Skeletal muscle tissue (tissue), 5 donors: ENCODE measurements at places on chromosomes 6 and 20. TPM values are rescaled to one million over a fixed set of nuclear protein-coding genes. Genes with fewer than 3 reads are reported as not detected.

FERMT1 gene
- not detected for total RNA-seq

OVOL2 gene
- not detected for total RNA-seq

GRIK2 gene
- total RNA-seq = 3.7 TPM

GPSM3 gene
- total RNA-seq = 1.6 TPM

APCDD1L gene
- total RNA-seq = 4.2 TPM

C20orf202 gene
- 0.52 TPM for total RNA-seq

CAPN11 gene
- total RNA-seq = 0.52 TPM

GPR6 gene
- not detected for total RNA-seq

POU3F2 gene
- 0.52 TPM for total RNA-seq

LY6G6C gene
- not detected for total RNA-seq

PROKR2 gene
- not detected for total RNA-seq

JPH2 gene
- 85.1 TPM for total RNA-seq

AVP gene
- not detected for total RNA-seq

ARFGEF3 gene
- total RNA-seq = 1.0 TPM

BHLHE23 gene
- not detected for total RNA-seq

BMP6 gene
- total RNA-seq = 2.1 TPM

VGLL2 gene
- 17.7 TPM for total RNA-seq

KHDC1 gene
- 2.6 TPM for total RNA-seq

TEAD3 gene
- 6.8 TPM for total RNA-seq

DDO gene
- 4.7 TPM for total RNA-seq

ZC3H12D gene
- total RNA-seq = 1.0 TPM

SLC35D3 gene
- total RNA-seq = not detected

PNPLA1 gene
- not detected for total RNA-seq

DEFB110 gene
- not detected for total RNA-seq

SLC26A8 gene
- under 0.01 TPM for total RNA-seq

ASIP gene
- total RNA-seq = 1.0 TPM

RBPJL gene
- not detected for total RNA-seq

LAMA4 gene
- total RNA-seq = 248 TPM

CCN6 gene
- not detected for total RNA-seq

GJA10 gene
- total RNA-seq = not detected

SLC12A5 gene
- not detected for total RNA-seq

ZC2HC1B gene
- total RNA-seq = not detected

PDE7B gene
- total RNA-seq = 13.6 TPM

SLC22A23 gene
- total RNA-seq = 2.6 TPM

SAMD3 gene
- 8.9 TPM for total RNA-seq

CCN2 gene
- 29.7 TPM for total RNA-seq

RSPO4 gene
- total RNA-seq = not detected

HCK gene
- total RNA-seq = 8.4 TPM

KCNB1 gene
- total RNA-seq = 2.1 TPM

SLC13A3 gene
- 2.6 TPM for total RNA-seq

CLPSL1 gene
- not detected for total RNA-seq
